ENCODE measurements at places on chromosomes 16 and 17.

- DNase-seq = no peak
Observed at GRCh38 chr16:9437115-9437514, 345.7 kb downstream of the HAPSTR1 start.

- no peak for DNase-seq
Observed at GRCh38 chr17:67119102-67119501, 74.7 kb downstream of the CACNG1 start.

DNA sequence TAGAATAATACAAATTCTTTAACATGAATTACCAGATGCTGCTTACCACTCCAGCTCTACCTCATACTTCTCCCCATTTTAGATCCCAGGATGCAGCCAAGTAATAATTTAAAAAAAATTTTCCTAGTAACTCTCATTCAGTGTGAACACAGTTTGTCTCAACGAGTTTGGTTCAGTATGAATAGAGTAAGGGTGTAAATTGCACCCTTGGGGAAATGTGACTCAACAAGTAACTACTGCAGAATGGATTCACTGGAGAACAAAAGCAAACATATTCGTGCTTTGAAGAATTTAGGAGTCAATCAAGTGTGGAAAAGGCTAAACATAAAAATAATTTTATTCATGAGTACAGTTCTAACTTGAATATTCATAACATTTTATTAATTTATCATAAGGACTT lies 23.0 kb downstream of the KCNJ16 start:
- DNase-seq = no peak

- no peak for DNase-seq
Observed at GRCh38 chr16:10878644-10879501, 1.9 kb downstream of the CIITA start.

GRCh38 chr17:2321399-2321798 lies 14.9 kb downstream of the TSR1 start:
- DNase-seq = no peak

DNA sequence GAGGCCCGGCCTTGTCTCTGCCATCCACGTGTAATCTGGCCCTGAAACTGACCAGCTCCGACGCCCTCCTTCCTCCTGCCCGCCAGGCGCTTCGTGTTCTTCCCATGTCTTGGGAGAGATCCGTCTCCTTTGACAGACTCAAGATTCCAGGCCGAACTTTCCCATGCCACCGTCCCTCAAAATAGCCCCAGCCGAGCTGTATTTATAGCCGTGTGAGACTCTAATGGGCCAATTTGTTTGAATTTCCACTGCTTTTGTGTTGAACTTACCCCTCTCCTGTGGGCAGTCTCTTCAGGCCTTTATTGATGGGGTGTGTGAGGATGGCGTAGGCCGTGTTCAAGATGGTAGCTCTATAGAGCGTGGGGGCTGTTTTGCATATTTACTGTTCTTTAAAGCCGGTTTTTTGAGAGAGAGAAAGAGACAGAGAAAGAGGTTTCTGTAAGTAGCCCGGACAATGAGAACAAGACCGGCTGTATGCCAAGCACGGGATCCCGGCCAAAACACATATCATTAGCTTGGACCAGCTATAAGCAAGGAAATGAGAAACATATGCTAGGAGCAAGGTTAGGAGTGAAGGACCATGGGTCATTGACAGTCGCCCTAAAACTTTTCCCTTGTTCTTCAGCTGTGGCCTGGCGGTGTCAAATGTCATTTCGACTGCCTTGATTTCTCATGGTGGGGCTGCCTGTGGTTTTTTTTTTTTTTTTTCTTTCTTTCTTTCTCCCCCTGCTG lies 124.5 kb upstream of the ZFHX3 start:
- no peak for DNase-seq

DNA sequence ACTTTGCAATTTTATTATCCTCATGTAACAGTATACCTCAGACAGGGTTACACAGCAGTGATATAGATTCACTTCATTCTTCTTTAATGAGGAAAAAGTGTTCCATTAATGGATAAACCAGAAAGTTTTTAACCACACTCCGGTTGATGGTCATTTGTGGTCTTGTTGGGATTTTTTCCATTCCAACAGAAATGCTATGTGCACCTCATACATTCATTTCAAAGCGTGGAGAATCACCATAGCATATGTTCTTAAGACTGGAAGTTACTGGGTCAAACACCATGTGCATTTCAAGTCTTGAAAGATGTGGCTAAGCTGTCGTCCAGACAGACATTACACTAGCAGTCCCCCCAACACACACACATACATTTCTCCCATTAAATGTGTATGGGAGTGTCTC lies 245.8 kb upstream of the CDH5 start:
- DNase-seq = no peak

GRCh38 chr17:8069587-8069860 lies 18.0 kb downstream of the ALOX12B start:
- DNase-seq = no peak

DNA sequence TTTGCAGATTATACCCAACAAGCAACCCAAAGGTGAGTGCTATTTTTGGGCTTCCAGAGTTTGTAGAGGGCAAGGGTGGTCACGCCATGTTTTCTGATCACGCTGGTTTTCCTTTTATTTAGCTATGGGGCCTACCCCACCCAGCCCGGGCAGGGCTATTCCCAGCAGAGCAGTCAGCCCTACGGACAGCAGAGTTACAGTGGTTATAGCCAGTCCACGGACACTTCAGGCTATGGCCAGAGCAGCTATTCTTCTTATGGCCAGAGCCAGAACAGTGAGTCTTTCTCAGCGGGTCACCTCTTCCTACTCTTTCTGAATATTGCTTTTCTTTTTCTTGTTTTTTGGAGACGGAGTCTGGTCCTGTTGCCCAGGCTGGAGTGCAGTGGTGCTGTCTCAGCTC lies 2.5 kb downstream of the FUS start:
- no peak for DNase-seq

- no peak for DNase-seq
Observed at GRCh38 chr16:3147757-3148104, 12.9 kb downstream of the ZNF213 start.

- DNase-seq = no peak
Observed at GRCh38 chr16:30064729-30065101, 845 bp upstream of the ALDOA start.

- DNase-seq = no peak
Observed at GRCh38 chr16:89006036-89006752, 29.2 kb upstream of the CBFA2T3 start.

- DNase-seq = no peak
Observed at GRCh38 chr16:8853150-8853549, 15.7 kb downstream of the CARHSP1 start.

DNA sequence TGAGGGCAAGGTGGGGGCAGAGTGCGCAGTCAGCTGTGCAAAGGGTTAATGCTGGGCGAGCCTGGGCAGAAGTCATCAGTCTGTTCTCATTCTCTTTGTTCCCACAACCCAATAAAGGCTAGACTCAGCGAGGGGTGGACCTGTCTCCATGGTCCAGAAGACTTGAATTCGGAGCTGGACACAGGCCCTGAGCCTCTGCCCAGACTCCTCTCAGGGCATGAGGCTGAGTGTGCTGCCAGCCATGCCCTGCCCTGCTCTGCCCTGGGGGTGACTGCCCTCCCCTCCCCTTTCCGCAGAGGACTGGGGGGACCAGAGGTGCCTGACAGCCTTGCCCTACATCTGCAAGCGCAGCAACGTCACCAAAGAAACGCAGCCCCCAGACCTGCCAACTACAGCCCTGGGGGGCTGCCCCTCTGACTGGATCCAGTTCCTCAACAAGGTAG lies 54.5 kb downstream of the MRC2 start:
- DNase-seq = no peak

- no peak for DNase-seq
Observed at GRCh38 chr17:17091276-17091675, 49.0 kb downstream of the MPRIP start.

- DNase-seq = no peak
Observed at GRCh38 chr16:54434859-54435258, 148.3 kb upstream of the IRX3 start.

DNA sequence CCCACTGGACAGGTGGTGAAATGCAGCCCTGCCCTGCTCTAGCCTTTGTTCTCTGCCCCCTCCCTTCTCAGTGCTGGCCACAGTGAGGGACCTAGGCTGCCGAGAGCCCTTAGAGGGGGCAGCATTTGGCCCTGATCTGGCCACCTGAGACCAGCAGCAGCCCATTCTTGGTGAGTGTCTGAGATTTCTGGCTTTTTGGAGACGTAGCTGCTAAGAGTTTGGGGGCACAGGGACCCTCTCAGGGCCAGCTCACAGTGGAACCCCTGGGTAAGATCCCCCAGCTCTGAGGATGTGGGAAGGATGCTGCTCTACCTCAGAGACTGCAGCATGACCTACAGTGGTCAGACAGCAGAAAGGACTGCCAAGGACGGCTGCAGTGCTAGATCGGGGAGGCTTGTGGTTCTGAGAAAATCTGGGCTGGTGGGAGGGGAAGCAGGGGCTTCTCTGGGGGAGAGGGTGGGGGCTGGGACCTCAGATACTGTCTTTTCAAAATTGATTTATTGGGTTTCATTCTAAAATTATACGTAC lies 13.3 kb downstream of the GRB7 start:
- no peak for DNase-seq

DNA sequence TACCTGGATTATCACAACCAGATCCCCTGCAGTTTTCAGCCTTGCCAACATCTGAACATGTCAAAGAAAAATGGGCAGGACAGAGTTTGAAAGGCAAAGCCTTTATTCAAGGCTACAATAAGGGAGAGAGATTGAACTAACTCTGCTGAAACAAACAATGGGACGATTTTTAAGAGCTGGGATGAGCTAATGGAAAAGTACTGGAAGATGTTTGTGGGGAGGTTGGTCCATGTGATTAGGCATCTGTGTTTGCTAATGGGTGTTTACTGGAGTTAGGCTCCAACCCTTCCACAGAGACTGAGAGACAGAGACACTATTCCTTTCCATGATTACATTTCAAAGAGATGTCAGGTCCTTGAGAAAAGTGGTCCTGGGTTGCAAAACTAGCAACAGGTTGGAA lies 35.0 kb upstream of the HSBP1 start:
- DNase-seq = no peak

- no peak for DNase-seq
Observed at GRCh38 chr16:64771273-64771672, 350.6 kb downstream of the CDH11 start.

DNA sequence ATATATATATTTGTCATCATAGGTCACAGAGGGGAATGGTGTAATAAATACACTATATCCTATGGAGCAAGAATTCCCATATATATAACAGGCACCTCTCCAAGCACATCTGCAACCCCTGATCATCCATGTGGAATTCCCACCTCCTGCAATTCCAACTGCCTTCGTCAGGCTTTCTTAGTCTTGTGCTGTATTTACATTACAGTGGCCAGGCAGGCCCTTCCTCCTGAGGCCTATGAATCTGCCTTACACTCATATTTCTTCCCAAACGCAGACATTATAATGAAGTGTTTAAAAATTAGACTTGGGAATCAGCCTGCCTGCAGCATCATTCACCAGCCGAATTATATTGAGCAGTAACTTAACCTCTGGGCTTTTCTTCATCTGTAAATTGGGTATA lies 19.3 kb upstream of the DNAH9 start:
- DNase-seq = no peak

DNA sequence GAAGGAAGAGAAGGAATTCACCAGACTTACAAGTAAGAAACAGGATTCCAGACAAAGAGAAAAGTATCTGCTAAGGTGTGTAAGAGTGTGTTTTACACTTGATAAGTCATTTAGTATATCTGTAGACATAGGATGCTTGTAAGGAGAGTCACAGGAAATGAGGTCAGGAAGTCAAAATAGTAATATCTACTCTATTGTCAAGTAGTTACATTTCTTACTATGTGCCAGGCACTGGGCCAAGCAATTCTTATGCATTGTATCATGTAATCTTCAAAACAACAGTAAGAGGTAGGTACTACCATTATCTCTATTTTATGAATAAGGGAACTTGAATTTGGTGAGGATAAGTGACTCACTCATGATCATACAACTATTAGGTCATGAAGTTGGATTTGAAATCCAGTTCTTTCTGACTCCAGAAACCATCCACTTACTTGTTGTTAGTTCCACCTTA lies 129.1 kb downstream of the SNX11 start:
- no peak for DNase-seq

DNA sequence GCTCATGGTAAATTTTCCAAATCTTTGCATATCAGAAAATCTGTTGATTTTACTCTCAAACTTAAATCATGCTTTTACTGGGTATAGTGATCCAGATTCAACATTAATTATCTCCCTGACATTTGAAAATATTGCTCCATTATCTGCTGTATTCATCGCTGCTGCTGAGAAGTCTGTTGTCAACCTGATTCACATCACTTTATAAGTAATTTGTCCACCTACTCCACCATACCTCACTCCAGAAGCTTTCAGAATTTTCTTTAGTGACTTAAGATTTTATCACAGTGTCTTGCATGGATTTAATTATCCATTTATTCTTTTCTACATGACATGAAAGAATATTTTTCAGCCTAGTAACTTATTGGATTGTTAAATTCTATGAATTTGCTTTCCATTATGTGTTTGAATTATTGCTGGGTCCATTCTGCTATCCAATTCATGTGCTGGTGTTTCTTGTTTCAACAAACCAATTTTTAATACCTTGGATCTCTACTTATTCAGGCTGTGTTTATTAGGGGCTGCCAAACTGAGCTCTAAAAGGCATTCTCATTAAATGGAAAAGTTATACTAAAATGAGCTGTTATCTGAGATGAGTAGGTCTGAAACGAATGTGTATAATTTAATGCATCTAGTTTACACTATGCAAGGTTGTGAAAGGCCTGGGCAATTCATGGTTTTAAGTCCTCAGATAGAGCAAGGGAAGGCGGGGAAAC lies 519.3 kb upstream of the CDH11 start:
- no peak for DNase-seq

GRCh38 chr16:10080051-10080772 lies 102.0 kb downstream of the GRIN2A start:
- DNase-seq = no peak

DNA sequence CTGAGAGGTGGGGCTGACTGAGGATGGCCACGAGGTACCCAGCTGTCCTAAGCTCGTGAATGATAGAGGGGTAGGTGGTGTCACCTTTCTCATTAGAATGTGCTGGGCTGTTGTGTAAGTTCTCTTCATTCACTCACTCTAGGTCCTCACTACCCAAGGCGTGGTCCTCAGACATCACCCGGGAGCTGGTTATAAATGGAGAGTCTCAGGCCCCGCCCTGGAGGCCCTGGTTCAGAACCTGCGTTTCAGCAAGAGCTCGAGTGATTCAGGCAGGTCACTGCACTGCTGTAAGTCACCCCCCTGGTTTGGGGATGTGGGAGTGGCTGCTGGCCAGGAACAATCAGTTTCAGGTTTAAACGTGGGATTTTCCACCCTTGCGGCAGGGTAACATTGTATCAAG lies 139.8 kb downstream of the FOXL1 start:
- no peak for DNase-seq

DNA sequence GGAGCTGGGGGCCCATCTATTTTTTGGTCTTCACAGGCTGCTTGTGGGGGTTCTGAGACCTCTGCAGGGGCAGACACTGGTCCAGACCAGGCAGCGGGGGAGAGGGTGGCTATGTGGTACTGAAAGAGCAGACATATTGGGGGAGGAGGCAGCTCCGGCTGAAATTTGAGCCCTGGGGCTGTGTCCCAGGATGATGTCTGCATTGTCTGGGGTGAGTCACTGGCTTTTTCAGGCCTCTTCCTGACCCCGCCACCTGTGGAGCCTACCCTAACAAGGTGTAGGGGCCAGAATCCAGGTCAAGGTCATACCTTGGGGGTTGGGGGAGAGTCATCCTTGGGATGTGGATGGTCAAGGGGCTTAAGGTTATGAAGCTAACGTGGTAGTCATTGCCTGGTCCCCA lies 2.4 kb downstream of the CORO6 start:
- DNase-seq = no peak

- DNase-seq = no peak
Observed at GRCh38 chr17:20988001-20988636, 54.7 kb downstream of the USP22 start.
